Germinal center (tissue), 1 donor: ENCODE measurements at places on chromosomes 7 and 10.

GRCh38 chr10:69636626-69637605, 6.9 kb downstream of the FAM241B start:
- DNase-seq, result no peak

DNA sequence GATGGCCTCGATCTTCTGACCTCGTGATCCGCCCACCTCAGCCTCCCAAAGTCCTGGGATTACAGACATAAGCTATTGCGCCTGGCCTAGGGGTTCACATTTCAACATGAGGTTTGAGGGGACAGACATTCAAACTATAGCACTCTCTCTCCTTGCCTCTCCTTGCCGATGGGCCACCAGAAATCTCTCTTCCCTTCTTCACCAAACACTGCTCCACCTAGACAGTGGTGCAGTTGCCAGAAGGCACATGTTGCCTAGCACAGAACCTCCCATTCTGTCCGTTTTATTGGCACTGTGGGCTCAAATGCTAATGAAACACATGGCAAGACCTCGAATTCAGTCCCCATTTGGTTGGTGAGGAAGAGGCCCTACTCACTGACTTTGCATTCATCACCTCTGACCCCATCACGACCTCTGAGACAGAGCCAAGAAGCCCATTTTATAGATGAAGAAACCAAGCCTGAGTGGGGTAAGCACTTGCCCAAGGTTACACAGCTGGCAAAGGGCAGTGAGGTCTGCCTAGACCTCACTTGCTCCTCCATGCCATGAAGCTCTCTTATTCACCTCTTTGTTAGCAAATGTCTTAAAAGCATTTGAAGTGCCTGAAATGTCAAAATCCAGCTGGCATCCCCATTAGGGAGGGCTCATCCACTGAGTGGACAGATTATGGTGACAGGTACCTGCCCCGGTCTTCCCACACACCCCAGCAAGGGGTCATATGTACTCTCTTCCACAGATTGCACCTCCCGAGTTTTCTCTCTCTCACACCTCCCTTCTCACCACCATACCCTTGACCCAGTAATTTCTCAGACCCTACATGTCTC, 34.0 kb downstream of the GPRIN2 start:
- DNase-seq, result no peak

GRCh38 chr7:8338206-8338605, 76.2 kb upstream of the ICA1 start:
- no peak for DNase-seq

- no peak for DNase-seq
These were observed 490.5 kb upstream of the ANKRD30A start for GRCh38 chr10:36634916-36635315.

- DNase-seq, result no peak
These were observed 78.5 kb upstream of the PPIF start for GRCh38 chr10:79268742-79269141.

DNA sequence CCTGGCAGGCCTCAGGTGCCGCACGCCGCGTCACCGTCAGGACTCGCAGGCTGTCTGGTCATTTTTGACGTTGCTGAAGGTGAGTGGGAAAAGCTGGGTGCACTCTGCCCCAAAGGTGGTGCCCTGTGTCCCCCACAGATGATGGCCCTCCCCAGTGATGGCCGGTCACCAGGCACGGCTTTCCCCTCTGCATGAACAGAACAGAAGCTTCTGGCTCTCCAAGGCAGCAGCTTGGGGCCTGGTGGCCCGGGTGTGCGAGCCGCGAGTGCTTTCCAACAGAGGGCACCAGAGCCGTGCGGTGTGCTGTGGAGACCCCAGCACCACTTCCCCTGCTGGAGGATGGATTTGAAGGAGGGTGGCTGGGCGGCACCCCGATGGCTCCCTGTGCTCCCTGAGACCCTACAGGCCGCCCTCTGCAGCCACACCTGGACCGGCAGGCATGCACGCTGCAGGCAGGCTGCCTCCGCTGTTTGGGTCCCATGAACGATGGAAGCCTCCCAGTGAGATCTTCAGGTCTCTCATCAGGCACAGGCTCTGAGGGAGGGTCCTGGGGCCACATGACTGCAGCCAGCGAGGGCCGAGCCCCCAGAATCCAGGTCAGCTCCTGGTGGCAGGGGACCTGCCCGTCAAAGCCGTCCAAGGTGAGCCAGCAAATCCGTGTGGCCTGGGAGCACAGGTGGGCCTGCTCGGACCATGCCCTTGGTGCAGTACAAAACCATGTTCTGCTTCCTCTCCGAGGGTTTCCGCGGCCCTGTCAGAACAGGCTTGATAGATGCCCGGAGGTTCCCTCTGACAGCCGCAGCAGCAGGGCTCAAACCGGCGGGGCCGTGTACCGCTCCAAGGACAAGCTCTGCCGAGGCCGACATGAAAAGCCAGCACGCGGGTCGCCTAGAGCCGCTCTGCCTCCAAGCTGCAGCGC, 195.4 kb downstream of the EBF3 start:
- DNase-seq, result no peak

GRCh38 chr10:112498806-112499205, 51.8 kb downstream of the VTI1A start:
- DNase-seq, result no peak

- no peak for DNase-seq
These were observed 33.0 kb downstream of the RALA start for GRCh38 chr7:39656415-39656814.

GRCh38 chr7:46839651-46840050, 742.3 kb downstream of the TNS3 start:
- no peak for DNase-seq

DNA sequence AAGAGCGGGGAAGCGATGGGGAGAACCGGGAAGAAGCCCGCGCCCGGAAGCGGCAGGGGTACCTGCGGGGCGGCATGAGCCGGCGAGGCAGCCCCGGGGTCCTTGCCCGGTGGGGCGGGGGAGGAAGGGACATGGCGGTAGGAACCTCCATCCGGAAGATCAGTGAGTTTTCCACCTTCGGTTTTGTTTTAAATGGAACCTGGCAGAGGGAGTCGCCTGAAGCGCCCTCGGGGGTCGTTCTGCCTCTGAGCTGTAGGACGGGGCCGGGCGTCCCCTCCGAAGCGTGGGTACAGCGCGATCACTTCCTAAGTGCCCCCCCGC, 471 bp downstream of the PFKP start:
- DNase-seq, result peak; percentile 27

- DNase-seq, result no peak
These were observed 1.1 kb upstream of the SFXN4 start for GRCh38 chr10:119166564-119166963.

DNA sequence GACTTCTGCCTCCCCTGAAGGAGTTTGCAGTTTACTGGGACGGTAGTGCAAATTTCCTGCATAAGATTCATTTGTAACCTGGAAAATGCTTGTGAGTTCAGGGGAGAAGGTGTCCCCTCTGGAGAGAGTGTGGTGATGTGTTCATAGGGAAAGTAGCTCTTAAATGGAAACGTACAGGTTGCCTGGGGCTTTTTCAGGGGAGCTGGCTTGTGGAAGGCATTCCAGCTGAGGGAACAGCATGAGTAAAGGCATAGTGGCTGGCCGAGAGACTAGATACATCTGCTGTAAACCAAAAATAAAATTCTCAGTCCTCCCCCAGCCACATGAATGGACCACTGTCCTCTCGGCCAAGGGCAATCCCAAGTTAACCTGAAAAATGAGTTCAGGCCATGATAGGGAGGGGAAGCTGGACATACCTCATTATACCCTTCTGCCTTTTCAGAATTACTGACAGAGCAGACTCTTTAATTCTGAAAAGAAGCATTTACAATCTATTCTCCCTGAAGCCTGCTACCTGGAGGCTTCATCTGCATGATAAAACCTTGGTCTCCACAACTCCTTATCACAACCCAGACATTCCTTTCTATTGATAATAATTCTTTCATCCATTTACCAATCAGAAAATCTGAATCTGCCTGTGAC, 123.7 kb downstream of the GALNT17 start:
- no peak for DNase-seq

- no peak for DNase-seq
These were observed 316.8 kb upstream of the STEAP1 start for GRCh38 chr7:89837515-89837914.

- no peak for DNase-seq
These were observed 643.4 kb downstream of the ANKRD7 start for GRCh38 chr7:118867860-118868259.

DNA sequence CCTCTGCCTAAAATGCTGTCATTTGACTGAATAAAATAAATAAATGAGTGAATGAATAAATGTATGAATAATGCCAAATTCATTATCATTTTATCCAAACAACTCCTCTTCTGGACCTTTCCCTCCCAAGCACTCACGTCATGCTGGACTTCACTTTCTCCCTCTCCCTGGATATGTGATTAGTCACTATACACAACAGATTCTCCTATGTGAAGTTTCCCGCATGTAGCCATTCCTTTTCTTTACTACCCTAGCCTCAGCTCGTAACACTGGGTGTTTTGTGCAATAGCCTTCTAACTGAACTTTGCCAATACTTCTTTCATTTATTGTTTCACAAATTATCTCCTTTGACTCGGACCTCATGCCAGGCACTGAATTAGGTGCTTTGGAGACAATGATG, 87.6 kb upstream of the IL6 start:
- DNase-seq, result no peak

DNA sequence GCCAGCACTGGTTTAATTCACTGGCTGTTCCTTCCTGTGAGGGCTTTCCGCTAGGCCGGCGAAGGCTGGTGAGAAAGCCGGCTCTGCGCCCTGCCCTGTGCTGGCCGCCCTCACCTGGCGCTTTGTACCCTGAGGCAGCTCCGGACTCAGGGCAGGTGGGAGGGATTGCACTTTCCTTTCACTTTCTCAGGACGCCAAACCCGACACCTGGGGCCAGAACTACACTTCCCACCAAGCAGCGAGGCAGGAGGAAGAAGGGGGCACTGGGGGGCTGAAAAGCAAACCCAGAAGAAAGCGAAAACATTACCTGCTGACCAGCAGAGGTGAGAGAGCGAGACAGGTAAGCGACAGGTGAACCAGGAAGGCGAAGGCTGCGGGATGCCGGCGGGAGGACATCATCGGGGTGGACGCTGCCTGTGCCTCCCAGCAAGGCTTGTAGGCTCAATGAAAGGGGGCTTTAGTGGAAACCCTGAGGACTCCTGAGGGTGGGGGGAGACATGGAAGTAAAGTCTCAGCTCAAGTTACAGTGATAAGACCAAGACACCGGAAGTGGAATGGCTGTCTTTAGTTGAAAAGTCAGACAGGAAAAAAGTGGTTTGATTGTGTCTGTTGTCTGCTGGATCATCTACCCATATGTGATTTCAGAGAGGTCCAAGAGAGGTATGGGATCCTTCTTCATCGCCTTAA, at the start of gene RAB19:
RAB19 (plus strand) TSS at position 181 of the 687 bp plus-strand sequence. CDS start 3,589 bp downstream, outside the sequence.
- peak; percentile 30 for DNase-seq

- DNase-seq, result no peak
These were observed 59.4 kb upstream of the AQP1 start for GRCh38 chr7:30852308-30852684.

GRCh38 chr10:26485150-26485941, 47.2 kb downstream of the APBB1IP start:
- DNase-seq, result no peak

DNA sequence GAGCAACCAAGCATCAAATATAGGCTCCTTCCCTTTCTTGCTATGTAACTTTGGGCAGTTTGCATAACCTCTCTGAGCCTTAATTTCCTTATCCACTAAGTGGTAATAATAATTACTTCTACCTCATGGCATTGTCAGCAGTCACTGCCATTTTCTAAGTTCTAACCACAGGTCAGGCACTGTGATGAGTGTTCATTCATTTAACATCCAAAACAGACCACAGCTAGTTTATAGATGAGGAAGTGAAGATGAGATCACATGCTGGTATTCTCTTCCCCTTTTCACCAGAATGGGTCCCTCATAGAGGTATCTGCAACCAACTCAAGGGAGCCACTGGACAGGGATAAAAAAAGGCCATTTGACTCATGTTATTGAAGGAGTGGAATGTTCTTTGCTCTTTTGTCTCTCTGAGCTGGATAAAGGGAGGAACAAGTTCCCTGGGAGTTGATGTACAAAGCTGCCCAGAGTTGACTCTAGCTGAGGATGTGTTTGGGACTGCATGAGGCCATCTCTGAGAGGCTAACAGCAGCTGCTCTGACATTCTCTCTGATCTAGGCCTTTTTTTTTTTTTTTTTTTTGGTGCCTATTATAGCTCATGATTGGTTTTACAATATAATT, 65.0 kb downstream of the DNAJC12 start:
- peak; percentile 57 for DNase-seq

DNA sequence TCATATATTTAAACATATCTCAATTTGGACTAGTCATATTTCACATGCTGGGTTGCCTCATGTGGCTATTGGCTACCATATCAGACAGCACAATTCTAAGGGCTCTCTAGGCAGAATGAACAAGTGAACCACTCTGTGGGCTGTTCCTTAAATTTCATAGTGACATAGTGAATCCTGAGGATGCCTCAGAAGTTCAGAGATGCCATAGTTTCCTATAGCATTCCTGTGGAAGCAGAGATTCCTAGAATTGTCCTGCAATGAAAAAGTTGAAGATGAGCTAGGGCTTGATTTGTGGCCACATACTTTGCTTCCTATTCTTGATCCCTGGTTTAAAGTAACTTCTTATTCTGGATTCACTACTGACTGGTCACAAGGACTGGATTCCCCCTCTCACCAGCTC, 35.6 kb downstream of the MKX start:
- DNase-seq, result no peak

GRCh38 chr7:7517754-7518153, 17.9 kb downstream of the COL28A1 start:
- DNase-seq, result no peak

- no peak for DNase-seq
These were observed 254.0 kb upstream of the PPP2R2D start for GRCh38 chr10:131646551-131647525.

DNA sequence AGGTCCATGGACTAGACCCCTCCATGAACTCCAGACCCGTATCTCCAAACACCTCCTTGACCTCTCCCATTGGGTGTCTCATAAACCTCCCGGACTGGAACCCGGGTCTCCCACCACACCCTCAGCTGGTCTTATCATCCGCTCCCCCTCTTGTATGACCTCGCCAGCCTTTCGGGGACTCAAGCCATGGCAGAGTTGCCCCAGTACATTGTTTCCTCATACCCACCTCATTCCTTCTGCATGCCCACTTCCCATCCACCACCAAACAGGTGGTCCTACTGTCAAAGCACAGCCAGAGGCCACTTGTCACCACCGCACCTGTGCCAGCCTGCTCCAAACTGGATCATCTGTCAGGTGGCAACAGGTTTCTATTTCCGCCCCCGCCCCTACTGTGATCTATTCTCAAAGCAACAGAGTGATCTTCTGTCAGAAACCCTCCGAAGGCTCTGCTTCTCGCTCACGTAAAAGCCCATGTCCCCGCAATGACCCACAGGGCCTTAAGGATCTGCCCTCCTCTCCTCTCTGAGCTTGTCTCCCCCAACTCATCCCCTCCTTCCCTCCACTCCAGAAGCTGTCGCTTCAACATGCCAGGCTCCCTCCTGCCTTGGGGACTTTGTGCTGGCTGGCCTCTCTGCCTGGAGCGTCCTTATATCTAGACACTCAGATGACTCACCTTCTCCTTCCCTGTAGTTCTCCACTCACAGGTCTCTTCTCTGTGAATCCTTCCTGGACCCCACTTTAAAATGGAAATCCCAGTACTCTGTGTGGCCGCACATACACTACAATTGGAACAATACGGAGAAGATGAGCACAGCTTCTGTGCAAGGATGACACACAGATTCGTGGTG, 22.8 kb upstream of the PRKAG2 start:
- DNase-seq, result no peak
